ENCODE measurements at places on chromosomes 4 and X.

- DNase-seq: no peak
These were observed 148.1 kb downstream of the PCDH7 start for GRCh38 chr4:30868111-30868895.

DNA sequence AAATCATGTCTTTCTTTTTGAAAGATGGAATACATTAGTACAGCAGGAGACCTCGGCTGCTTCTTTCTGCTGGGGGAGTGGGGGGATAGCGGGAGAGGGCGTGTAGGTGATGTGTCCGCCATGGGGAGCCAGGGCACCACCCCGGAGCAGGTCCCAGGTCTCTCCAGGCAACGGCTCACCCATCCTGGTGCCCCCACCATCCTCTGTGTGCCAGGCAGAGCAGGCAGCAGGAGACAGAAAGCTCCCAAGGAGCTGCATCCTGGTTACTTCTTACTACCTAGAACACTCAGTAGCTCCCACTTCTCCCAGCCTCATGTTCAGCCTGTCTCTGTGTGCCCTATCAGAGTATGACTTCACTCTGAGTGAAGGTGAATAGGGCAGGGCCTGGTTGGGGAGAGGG is 23.6 kb downstream of the TNIP2 start:
- no peak for DNase-seq

- no peak for DNase-seq
These were observed 354.5 kb downstream of the ARHGAP24 start for GRCh38 chr4:85829276-85830051.

GRCh38 chr4:60822986-60823385 is 377.1 kb upstream of the ADGRL3 start:
- DNase-seq: no peak

DNA sequence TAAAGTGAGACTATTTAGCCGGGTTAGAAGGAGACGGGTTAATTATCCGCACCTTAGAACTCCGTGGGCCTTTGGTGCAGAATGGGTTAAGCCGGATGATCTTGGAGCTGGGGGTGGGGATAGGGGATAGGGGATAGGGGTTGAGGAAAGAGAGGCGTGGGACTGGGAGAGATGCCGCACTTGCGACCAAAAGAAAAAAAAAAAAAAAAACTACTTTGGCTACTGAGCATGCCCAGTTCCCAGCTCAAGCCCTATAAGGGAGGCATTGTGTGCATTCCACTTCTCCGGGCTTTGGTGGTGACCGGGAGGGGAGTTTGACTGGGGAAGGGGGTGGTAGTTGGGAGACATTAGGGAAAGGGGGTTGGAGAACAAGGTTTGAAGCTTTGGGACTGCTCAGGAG is at the start of gene SLITRK4:
SLITRK4 (minus strand) TSS at position 187 of the 400 bp plus-strand sequence. CDS start 4,993 bp downstream, outside the sequence.
- DNase-seq: no peak

GRCh38 chr4:112327965-112328733 is 31.0 kb downstream of the ALPK1 start:
- DNase-seq: no peak

- DNase-seq: no peak
These were observed 16.5 kb downstream of the ACSL4 start for GRCh38 chrX:109716431-109717028.

- peak; percentile 39 for DNase-seq
These were observed 19.1 kb downstream of the SH3BP2 start for GRCh38 chr4:2811830-2812611.

GRCh38 chrX:129930941-129931410 is 25.0 kb downstream of the UTP14A start:
- no peak for DNase-seq

- DNase-seq: no peak
These were observed 85.8 kb downstream of the ARHGAP6 start for GRCh38 chrX:11579636-11580600.

- DNase-seq: peak; percentile 7
These were observed 395 bp downstream of the RAB28 start for GRCh38 chr4:13483768-13484121.

GRCh38 chrX:13852001-13852695 is 35.3 kb upstream of the GPM6B start:
- no peak for DNase-seq

DNA sequence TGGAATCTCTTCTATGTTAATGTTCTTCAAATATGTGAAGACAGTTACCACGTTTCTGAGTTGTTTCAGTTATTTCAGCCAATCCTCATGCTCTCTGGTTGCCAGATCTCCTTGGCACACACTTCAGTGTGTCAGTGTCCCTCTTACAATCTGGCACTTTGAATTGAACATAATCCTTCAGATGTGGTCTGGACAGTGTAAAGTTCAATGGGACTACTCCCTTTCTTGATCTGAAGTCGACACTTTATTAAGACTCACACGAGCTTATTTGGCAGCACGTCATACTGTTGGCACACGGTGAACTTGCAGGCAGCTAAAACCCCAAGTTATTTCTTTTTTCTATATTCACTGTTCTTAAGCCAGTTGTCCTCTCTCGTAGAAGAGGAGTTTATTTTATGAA is 28.2 kb downstream of the ARSJ start:
- DNase-seq: no peak

- DNase-seq: no peak
These were observed 12.3 kb upstream of the PPM1K start for GRCh38 chr4:88296413-88297211.

GRCh38 chrX:17735406-17735805 is 1.9 kb upstream of the SCML1 start:
- DNase-seq: no peak

DNA sequence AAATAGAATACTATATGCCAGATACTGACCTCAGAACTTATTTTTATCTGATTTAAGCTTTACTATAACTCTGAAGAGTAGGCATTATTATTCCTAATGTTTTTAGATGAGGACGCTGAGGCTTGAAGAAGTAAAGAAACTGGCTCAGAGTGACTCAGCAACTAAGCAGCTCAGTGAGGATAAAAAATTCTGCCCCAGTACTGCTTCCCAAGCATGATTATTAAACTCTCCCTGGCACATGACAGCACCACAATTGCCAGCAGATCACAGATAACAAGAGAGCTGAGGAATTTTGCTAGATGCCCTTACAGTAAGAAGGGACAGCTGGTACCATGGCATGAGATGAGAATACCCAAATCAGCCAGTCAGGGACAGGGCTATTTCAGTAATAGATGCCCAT is 219.4 kb downstream of the NKX6-1 start:
- no peak for DNase-seq

- DNase-seq: no peak
These were observed 95.8 kb downstream of the SLIT2 start for GRCh38 chr4:20347531-20347930.

GRCh38 chr4:126038502-126039144 is 723.9 kb downstream of the FAT4 start:
- no peak for DNase-seq

GRCh38 chrX:39850630-39851152 is 247.1 kb downstream of the BCOR start:
- DNase-seq: no peak

DNA sequence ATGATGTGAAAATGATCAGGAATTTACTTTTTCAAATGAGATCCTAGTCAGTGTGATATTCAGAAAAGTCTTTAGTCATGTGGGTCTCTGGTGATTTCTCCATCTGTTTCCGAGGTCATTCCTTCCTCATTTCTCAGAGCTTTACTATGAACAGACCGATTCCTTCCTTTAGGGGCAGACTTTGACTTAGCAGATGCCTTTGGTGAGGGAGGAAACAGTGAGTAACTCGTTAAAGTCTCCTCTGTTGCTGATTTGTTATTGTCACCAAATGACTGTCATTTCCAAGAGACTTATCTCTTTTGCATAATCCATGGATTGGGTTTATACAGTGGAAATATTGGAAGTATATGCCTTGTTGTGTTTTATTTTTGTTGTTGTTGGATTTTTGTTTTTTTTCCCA is 76.2 kb upstream of the CD99 start:
- no peak for DNase-seq

DNA sequence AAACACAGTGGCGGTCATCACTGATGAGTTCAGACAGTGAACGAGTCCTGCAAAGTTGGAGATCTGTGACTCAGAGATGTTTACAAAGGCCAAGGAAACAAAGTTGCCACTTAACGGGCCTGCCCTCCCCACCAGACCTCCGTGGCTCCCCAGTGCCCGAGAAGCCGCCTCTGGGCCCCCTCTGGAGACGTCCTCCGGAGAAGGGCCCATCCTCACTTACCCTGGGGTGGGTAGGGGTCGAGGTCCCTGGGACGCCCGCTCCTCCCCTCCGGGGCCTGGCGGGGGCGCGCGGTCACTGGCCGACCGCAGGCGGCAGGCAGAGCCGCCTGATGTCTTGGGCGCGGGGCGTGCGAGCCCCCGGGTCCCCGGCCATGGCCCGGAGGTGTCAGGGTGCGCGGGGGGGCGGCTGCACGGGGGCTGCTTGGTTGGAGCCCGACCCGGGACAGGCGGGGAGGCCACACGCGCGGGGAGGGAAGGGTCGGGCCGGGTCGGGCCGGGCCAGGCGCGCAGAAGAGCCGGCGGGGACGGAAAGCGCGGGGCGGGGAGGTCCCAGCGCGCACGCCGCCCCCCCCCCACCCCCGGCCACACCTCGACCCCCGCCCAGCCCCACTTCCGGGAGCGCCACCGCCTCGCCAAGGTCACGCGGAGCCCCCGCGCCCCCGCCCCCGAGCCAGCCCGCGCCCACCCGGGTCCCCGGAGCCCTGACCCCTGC is 529 bp downstream of the DHRSX start:
- peak; percentile 11 for DNase-seq

DNA sequence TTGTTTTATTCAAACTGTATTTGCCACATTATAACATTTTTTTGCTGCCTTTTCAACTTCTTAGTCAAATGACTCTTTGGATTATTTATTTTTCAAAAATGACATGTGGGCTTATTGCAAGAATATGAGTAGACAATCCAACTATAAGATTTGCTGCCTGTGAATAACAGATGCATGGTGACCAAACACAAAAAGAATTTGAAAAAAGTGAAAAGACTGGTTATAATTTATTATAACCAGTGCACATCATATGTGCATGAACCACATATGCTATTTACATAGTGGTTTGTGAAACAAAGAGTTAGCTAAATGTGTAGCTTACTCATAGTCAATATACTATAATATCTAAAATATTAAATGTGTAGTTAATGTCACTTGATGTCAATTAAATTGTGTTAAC is 2086.8 kb downstream of the ARAP2 start:
- DNase-seq: no peak

DNA sequence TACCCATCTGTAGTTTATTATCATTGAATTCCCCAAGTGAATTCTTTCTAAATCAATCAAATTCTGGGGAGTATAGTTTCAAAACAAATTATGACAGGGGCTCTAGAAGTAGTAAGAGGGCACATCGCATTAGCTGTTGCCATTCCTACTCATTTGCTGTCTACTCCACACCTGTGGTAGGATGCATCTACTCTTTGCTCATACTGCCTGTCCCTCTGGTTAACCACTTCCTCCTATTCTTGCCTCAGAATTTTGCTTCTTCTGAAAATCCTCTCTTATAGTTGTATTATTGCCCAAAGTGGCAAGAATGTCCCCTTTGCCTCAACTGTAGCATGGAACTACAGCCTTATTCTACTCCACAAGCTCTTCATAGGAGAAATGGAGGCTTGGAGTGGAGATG is 12.7 kb upstream of the DGKK start:
- DNase-seq: no peak

- no peak for DNase-seq
These were observed 6.2 kb upstream of the CXorf38 start for GRCh38 chrX:40653535-40653934.

DNA sequence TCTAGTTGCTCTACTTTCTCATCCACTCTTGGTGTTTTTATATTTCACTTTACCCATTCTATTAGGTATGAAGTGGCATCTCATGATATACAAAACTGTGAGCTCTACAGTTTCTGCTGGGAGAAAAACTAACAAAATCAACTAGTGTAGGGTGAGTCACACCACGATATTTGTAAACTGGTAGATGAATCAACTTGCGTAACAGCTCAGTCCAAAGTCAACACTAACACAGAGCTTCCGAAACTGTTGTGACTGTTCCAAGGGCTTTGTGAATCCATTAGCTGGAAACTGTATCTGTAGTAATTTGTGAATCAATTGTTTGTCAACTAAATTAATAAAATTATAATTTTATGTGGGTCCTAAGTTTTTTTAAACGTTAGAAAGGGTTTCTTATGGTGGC is 119.8 kb upstream of the TSPAN5 start:
- no peak for DNase-seq

- DNase-seq: no peak
These were observed 419.4 kb downstream of the CENPC start for GRCh38 chr4:67125636-67126514.

GRCh38 chrX:96211953-96212352 is 472.7 kb upstream of the DIAPH2 start:
- no peak for DNase-seq

DNA sequence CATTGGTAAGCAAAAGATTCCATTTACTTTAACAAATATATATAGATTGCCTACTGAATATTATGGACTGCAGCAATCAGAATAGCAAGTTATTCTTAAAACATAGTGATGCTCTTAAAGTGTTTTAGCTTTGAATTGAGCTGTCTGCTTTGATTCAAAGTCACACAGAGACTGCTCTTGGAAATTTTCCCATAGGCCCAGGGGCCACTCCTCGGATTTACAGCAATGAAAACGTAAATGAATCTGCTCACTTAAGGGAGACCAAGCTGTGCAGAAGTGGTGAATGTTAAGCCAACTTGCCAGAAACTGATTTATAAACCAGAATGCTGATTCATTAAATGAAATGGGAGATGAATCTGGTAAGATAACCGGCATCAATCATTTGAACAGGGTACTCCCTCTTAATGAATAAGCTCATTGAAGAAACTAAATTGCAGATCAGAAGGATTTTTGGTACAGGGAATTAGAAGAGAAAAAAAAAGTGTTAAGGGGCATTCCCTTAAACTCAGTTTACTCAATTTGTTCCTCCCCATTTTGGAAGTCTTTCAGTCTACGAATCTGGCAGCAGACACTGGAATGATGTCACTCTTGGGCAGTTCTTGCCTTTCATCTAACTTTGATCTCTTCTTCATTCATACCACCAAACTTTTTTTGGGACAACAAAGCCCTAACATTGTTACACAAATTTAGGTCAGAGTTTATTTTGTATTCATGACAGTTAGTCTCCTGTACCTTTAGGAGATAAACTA is 363.3 kb upstream of the MAGEB2 start:
- DNase-seq: no peak

- DNase-seq: no peak
These were observed 15.1 kb downstream of the TRAPPC2 start for GRCh38 chrX:13719192-13719856.

- no peak for DNase-seq
These were observed 95.4 kb downstream of the TNIP2 start for GRCh38 chr4:2660596-2661211.

- no peak for DNase-seq
These were observed 30.3 kb downstream of the UCHL1 start for GRCh38 chr4:41287005-41287404.

- no peak for DNase-seq
These were observed 61.1 kb downstream of the BANK1 start for GRCh38 chr4:101851672-101852071.

GRCh38 chrX:128365492-128365891 is 313.3 kb upstream of the ACTRT1 start:
- no peak for DNase-seq
